ENCODE measurements at places on chromosomes 3 and 15. TPM values are rescaled to one million over a fixed set of nuclear protein-coding genes. Genes with fewer than 3 reads are reported as not detected.

- peak; percentile 54 for DNase-seq
Measured at GRCh38 chr3:71926262-71926600, 141.3 kb upstream of the PROK2 start.

- DNase-seq: no peak
Measured at GRCh38 chr15:31792611-31793199, 237.6 kb upstream of the CHRNA7 start.

GRCh38 chr3:71528816-71529215 lies 54.7 kb downstream of the FOXP1 start:
- DNase-seq: no peak

DNA sequence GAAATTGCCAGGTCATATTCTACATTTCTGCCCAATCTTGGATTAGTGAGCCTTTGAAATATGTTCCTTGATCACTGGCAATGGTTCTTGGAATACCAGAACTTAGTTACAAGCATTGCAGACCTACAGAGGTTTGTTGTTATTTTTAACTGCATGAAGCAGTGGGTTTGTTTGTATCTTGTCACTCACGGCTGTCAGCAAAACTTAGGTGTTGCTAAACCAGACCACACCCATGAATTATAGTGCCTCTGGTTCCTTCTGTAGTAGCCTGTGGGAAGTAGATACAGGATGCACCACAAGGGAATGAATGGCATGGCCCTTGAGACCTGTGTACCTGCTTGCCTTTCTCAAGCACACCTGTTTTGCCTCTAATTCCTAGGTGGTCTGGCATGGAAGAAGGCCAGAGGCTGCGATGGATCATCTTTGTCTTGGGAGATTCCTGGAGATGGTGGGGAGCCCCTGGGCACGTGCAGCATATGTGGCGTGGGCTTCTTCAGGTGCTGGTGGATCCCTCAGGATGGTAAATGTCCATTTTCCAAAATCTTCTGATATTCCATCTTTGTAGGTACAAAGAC lies 138.8 kb downstream of the SNRPN start:
- no peak for DNase-seq

GRCh38 chr3:16849795-16850194 lies 35.0 kb upstream of the PLCL2 start:
- DNase-seq: no peak

DNA sequence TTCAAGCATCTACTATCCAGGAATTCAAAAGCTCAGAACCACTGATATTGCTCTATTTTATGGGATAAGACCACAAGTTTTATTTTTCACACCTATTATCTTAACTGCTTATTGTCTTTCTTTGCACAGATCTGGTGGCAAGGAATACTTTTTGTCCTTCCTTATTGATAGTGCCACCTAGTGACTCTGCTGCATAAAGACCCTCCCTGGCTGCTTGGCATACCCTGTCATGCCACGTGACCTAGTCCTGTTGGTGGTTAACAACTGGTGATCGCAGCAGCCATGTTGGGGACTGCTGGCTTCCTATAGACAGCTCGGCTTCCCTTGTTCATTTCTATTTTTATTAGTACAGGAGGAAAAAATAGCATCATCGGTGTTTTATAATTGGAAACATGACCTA lies 236.3 kb downstream of the MEX3B start:
- DNase-seq: peak; percentile 18

GRCh38 chr3:149004622-149005021 lies 13.3 kb downstream of the GYG1 start:
- no peak for DNase-seq

DNA sequence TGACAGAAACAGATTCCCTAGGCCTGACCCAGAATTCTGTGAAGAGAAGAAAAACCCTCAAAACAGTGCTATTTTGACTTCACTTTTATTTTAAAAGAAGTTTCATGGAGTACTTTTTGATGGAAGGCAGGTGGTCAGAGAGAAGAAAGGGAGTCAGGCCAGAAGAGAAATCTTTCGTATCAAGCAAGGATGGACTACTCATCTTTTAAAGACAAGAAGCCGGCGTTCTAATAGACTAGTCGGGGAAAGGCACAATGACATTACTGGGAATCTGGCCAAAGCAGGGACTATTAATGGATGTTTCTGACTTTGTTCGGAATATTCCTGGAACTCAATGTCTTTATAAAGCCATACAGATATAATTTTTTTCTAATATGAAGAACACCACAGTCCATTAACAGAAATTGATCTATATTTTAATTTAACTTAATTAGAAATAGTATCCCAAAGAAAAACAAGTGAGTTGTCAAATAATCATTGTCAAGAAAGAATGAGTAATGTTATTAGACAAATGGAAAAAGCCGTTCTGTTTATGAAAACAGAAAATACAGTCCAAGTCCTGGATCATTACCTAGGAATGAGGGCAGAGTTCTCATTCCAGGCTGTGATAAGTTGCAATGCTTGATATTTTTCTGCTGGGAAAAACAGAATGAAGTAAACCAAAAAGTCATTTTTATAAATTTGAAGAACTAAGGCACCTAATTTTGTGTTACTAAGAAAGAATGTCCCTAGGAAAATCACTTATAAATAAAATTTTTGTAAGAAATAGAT lies 23.7 kb upstream of the PCOLCE2 start:
- no peak for DNase-seq

The GRAMD2A gene
- not detected for total RNA-seq
